ENCODE measurements at places on chromosomes 7 and 10.

- no peak for DNase-seq
Measured at GRCh38 chr10:98186681-98187080, 52.2 kb downstream of the R3HCC1L start.

DNA sequence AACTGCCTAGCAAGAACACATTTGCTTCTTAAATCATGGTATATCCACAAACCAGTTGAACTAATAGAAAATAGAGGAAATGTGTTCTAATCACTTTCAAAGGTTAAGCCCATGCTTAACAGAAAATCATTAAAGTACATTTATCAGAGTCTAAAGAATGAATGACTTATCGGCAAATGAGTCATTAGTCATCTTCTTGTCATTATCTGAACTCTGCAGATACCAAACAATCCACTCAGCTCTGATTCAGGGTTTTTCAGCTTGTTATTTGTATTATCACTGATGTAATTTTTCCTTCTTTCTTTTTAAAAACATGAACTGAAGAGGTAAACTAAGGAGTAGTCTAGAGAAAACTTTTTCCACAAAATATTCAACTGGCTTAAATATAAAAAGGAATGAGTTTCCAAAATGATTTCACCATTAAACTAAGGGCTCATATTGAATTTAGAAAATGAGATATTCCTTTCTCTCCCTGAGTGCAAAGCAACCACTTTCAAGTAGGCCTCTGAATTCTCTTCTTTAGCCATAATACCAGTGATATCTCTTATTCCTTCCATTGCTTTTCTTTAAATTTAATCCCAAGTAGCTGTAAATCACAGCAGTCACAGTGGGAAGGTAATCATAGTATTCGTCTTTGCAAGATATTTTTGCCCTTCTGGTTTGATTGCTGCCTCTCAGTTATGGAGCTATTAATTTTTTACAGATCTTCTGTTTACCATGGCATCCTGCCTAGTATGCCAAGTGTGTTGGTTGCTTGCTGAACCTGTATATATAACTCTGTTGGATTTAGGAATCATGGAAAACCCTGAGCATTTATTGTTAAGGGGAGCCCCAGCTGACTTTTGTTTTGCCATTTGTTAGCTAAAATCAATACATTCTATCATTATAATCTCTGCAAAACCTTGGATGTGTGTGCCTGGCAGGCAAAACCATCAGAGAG, 125.1 kb downstream of the THSD7A start:
- DNase-seq, result no peak

DNA sequence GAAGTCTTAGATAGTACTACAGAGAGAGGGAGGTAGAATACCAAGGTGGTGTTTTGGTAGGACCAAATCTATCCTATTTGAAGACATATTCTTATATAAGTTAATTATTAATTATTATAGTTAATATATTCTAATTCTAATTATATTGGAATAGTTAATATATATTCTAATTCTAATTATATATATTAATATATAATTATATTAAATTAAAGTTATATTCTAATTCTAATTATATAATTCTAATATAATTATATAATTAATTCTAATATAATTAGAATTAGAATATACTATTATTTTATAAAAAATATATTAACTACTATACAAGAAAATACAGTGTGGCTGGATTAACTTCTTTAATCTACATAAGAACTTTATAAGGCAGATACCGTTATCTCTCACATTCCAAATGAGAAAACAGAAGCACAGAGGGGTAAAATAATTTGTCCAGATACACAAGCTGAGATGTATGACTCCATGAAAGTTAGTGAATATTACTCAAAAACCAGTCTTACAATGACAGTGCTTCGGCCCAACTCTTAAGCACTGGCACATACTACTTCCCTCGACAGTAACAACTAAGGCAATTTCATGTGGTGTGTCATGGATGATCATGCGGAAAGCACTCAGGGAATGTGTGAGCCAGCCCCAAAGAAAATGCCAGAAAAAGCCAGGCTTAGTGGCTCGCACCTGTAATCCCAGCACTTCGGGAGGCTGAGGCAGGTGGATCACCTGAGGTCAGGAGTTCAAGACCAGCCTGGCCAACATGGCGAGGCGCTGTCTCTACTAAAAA, 42.6 kb downstream of the TYW1B start:
- DNase-seq, result no peak

GRCh38 chr7:140867467-140868462, 57.0 kb downstream of the BRAF start:
- DNase-seq, result no peak

- no peak for DNase-seq
Measured at GRCh38 chr7:135942614-135943013, 34.5 kb downstream of the MTPN start.

DNA sequence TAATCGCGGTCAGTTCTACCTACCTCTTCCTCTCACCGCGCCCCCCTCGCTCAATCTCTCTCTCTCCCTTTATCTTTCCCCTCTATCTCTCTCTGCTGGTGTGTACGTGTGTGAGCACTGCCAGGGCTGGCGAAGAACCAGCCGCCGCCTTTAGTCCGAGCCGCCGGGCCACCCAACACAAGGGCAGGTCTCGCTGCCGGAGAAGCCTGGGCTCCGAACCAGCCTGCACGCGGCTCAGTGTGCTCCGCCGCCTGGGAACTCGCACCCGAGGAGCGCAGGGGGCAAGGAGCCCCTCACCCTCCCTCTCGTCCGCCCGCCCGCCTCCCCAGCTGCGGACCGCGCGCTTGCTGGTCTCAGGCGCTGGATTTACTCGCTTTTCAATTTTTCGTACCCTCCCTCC, 1.7 kb downstream of the NXPH1 start:
- DNase-seq, result no peak

DNA sequence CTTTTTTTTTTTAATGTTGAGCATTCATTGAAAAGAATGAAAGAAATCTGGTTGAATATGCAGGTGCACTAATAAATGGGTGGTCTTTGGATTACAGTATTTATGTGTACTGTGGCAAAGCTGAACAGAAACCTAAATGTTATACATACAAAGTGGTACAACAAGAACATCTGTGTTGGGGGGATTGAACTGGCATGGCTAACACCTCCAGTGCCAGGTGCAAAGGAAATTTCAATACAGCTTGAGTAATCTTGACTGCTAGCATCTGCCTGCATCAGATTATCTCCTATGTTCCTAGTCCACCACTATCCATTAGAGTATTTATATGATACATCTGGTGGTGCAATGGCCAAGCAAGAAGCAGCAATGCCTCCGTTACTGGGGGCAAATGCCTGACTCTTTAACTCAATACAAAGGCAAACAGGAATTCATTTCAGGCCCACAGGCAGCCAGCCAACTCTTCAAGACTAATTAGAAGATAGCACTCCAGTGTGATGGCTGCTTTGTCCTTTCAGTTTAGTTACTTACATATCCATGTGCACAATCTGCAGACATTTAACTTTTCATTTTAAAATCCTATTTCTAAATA, 220.5 kb upstream of the ETV1 start:
- DNase-seq, result no peak

DNA sequence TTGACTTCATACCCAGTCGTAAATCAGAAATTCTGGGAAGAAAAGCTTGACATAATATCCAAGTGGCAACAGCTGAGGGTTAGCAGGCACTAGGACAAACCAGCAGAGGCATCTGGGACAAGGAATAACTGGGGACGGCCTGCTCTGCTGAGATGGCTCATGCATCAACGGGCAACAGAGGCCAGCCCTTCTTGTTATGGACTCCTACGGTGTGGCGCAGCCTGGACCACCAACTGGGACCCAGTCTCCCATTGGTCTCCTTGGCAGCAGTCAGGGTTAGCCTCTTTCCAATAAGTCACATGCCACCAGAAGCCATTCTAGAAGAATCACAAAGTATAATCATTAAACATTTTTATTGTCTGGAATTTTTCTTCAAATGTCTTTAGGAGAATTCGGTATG, 15.0 kb downstream of the FGFR2 start:
- no peak for DNase-seq

- no peak for DNase-seq
Measured at GRCh38 chr7:141573511-141573910, 22.3 kb downstream of the AGK start.

GRCh38 chr7:39184391-39184790, 206.7 kb downstream of the POU6F2 start:
- peak; percentile 29 for DNase-seq

DNA sequence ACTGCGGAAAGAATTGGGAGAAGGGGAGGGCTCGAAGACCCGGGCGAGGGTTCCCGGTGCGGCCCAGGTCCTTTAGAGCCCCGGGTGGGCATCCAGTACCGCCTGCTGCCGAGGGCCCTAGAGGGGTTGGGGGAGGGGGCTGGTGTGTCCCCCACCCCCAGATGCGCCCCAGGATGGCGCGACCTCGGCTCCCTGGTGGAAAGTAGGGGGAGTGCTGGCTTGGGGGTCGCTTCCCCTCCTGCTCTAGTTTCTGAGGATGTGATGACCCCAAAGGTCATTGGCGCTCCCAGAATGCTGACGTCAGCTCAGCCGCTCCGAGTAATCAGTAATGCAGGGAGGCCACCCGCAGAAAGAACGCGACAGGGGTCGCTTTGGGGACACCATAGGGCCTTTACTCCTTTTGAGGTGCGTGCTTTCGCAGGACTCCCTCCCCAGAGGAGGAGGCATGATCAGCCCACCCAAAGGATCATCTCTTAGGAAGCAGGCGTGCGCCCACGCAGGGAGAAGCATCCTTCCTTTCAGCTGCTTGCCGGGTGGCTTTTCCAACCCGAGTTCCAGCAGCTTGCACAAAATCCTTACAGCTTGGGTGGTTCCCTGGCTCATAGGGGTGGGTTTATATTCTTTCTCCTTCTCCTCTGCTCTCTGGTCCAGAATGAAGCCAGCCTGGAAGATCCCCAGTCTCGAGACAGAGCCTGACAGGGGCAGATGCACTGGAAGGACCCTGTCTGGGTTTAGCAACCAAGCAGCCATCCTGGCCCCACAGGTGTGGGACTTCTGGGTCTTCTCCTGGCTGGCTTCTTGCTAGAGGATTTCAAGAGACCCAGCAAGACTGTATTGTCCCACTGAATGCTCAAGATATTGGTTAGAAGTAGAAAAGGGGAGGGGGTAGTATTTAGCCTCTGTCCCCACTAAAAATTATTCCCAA, 1.3 kb upstream of the PRKAG2 start:
- DNase-seq, result no peak

- DNase-seq, result no peak
Measured at GRCh38 chr10:77247031-77247990, 390.3 kb downstream of the KCNMA1 start.

DNA sequence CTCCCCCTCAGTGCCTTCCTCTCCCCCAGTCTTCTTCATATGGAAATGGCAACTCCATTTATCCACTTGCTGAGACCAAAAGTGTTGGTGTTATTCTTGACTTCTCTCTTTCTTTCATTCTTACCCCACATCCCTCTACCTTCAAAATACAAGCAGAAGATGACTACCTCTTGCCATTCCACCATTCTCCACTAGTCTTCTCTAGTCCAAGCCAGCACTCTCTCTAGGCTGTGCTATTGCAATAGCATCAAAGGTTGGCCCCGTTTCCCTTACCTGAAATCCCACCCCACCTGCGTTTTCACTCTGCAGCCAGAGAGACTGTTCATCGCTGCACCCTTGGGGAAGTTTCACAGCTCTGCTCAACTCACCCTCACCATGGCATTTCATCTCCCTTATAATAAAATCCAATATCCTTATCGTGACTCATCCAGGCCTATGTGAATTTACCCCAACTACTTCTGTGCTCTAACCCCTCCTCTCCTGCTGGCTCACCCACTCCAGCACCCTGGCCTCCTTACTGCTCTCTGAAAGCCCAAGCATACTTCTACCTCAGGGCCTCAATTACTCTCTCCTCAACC, 109.1 kb downstream of the LSM5 start:
- DNase-seq, result no peak

GRCh38 chr10:119149729-119150128, 15.8 kb downstream of the SFXN4 start:
- no peak for DNase-seq

- no peak for DNase-seq
Measured at GRCh38 chr7:84970670-84971069, 216.2 kb downstream of the SEMA3D start.

- DNase-seq, result no peak
Measured at GRCh38 chr7:19900118-19900517, 126.7 kb upstream of the TMEM196 start.

DNA sequence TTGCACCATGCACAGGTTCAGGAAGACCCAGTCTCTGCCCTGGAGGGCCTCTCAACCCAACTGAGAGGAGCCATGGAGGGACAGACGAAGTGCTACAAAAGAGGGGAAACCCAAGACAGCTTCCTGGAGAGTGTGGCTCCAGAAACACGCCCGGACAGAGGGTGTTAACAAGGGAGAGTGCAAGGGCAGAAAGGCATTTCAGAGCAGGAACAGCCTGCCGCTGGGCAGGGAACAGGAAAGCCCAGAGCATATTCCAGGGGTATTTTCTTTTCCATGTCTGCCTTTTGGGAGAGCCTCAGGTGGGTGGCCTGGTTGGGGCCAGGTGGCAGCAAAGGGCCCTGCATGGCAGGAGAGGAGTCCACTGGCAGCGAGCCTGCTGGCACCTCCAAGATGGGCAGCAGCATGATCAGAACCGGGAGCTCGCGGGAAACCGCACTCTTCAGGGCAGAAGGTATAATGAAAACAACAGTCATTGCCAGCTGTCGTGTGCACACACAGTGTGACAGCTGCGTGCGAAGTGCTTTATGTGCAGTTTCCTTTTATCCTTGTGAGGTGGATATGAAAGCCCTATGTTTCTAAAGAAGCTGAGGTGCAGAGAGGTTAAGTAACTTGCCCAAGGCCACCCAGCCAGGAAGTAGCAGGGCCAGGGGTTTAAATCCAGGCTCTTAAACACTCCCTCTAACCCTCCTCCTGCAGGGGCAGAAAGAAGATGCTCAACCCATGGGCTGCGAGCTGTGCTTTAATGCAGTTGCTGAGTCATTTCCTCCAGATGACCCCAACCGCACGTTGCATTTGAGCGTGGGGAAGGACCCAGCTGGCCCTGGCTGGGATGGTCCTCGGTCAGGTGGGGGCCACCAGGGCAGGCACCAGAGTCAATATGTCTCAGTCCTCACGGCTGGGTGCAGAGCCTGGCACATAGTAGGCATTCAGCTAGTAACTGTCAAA, 128.6 kb downstream of the OAT start:
- DNase-seq, result no peak

DNA sequence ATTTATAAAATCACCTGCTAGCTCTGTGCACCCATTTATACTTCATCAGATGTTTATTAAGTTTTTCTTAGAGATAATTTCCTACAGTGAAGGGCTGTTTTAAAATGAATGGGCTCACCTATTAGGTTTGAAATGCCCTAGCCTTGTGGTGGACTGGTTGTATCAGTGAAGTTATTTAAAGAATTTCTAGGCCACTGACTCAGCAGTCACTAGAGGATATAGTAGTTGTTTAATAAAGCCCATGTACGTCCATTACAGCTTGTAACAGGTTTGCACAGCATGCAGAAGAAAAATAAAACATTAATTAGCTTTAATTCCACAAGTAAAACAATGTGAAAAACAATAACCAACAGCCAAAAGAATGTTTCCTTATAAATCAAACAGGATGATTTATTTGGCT, 128.0 kb downstream of the RSU1 start:
- DNase-seq, result no peak

DNA sequence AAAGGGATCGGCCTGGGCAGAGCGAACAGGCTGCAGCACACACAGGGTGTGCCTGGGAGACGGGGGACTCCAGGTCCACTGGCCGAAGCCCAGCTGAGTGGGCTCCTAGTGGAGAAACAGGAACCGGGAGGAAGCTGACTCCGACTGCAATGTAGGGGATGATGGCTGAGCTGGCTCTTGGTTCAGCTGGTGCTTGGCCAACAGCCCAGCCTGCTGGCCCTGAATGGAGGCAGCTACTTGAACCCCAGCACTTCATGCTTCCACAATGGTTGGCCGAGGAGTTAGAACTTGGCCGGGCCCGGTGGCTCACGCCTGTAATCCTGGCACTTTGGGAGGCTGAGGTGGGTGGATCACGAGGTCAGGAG, 27.0 kb upstream of the FRAT2 start:
- no peak for DNase-seq
